Pons (tissue), 1 donor: ENCODE measurements at places on chromosomes 7 and 10.

DNA sequence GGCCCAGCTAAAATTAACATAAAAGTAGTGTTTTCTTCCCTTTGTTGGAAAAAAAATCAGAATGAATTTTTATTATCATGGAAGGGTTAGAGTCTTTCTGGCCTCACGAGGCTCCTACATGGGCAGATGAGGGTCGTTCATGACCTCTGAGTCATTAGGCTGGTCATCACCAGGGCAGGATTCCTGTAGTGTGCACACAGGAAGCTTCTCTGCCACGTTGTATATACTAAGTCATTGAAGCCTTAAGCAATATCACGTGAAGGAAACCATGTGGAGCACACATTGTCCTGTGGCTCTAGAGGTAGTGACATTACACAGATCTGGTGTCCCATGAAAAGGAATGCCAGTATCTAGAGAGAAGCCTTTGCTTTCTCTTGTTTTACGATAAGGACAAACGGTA is 84.7 kb upstream of the C1QL3 start:
- no peak for DNase-seq

GRCh38 chr10:121611393-121612159 is 13.3 kb upstream of the FGFR2 start:
- DNase-seq: no peak

- no peak for DNase-seq
These were observed 9.7 kb downstream of the DRGX start for GRCh38 chr10:49385939-49386922.

DNA sequence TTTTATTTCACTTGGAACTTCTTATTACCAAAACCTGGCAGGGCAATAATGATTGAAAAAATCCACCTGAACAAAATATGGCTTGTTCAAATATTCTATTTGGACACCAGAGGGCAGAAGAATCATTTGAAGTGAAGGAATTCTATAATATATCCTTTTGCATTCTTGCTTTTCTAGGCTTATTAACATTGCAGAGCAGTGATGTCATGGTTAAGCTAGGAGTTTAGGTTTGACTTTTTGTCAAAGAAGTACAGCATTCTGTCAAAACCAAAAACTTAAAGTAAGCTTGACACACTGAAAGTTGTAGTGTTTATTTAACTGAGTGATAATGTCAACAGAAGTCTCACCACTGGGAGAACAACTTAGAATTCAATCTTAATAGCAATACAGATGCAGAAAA is 156.0 kb downstream of the SEMA3D start:
- peak; percentile 48 for DNase-seq

DNA sequence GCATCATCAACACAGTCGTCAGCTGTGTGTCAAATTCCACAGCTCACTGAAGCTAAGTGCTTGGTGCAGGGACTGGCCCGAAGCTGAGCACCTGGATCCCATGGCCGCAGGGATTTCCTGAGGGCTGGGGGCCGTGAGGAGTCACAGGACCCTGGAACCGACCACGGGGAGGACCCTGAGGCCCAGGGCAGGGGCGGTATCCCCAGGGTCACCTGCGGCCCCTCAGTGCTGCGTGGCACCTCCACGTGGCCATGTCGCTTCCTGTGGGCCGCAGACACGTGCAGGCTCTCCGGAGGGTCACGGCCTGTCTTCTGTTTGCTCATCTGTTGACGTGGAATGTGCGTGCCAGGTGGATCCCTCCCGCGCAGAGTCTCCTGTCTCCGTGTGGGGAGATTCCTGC is 53.4 kb downstream of the NKX6-2 start:
- DNase-seq: no peak
